ENCODE measurements at places on chromosomes 13 and 19.

DNA sequence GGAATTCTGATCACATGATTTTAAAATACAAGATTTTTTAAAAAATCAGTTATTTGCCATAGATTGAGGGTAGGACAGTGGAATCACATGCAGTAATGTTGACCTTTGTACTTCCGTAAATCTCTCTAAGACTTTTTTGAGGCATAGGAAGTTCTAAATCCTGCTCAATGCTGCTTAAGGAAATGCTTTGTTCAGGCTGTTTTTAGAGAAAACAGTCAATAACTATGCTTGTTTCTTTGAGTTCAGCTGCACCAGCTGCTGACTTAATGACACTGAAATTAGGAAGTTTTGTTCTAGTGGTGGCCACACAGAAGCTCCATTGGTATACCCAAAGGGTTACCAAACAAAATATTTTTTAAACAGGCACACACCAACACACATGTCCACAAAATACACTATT lies 60.9 kb downstream of the KLF12 start:
- DNase-seq, result no peak

DNA sequence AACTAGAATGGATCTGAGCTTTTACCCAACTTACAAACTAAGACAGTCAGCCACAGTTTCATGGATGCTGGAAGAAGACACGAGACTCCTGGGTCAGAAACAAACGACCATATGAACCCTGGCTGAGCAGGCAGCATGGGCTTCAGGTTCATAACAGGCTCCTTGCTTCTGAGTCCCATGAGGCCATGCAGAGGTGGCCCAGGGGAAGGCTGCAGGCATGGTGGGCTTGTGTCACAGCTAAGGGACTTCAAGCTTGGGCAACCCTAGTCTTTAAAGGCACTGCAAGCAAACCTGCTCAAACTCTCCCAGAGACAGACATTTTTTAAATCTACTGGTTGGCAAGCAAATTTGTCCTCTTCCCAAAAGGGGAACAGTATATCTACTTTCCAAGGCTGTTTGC lies 5.1 kb upstream of the ARHGEF7 start:
- no peak for DNase-seq

DNA sequence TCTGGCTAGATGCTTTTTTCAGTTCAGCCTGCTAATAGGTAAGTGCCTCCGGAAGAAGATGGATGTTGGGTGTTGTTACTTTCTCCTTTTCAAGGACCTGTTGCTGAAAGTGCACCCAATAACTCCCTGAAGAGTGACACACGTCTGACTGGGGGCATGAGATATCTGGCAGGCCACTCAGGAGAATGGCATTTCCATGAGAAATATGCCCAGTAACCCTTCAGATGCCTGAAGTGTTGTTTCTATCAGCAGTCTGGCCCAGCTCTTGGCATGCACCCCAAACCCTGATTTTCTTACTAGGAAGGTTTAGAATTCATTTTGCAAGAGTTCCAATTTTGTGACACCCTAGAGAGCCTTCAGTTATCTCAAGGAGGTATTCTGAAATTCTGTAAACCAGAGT lies 71.5 kb downstream of the ARHGAP35 start:
- no peak for DNase-seq

DNA sequence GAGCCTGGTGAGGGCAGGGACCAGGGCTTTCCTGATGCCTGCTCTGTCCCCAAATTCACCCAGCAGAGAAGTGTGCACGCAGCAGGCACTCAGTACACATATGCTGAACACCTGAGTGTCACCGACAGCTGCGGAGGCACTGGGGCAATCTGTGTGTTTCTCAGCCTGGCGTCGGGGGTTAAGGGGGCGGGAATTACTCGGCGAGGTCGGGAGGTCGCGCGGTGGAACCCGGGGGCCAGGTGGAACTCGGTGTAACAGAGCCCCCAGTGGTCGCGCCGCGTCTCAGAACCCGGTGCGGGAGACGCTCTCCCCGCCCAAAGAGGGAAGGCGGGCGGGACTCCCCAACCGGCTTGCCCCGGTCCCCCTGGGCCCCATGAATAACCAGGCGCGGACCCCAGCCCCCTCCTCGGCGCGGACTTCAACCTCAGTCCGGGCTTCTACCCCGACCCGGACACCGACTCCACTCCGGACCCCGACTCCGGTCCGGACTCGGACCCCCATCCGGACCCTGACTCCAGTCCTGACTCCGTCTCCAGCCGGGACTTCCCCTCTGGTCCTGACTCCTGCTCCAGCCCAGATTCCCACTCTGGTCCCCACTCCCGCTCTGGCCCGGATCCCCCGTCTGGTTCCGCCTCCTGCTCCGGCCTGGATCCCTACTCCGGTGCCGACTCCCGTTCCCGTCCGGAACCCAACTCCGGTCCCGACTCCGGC lies at the start of gene SELENOV:
TSS of gene SELENOV (plus strand) at position 300 of the 711 bp plus-strand sequence. CDS start at position 374, 74 bp downstream.
- no peak for DNase-seq

- peak; percentile 47 for DNase-seq
Observed at GRCh38 chr19:14118165-14119051, 846 bp upstream of the PRKACA start.

DNA sequence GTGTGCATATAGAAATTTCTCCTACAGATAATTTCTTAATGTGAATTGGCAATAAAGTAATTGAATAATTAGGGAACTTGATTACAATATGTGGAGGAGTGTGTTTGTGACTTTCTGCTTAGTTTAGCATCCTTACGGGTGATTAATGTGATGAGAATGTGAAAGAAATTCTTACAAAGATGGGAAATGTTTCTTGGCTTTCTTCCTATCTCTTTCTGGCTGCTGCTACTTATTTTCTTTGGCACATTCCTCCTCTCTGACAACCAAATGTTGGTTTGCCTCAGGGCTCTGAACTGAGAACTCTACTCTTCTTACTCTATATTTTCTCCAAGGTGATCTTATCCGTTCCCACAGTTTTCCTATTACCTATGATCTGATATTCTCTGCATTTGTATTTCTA lies 300.1 kb downstream of the TBC1D4 start:
- no peak for DNase-seq

Measured in AG04449 (cell line).